ENCODE measurements at places on chromosomes 2 and 18. TPM values are rescaled to one million over a fixed set of nuclear protein-coding genes. Genes with fewer than 3 reads are reported as not detected.

DNA sequence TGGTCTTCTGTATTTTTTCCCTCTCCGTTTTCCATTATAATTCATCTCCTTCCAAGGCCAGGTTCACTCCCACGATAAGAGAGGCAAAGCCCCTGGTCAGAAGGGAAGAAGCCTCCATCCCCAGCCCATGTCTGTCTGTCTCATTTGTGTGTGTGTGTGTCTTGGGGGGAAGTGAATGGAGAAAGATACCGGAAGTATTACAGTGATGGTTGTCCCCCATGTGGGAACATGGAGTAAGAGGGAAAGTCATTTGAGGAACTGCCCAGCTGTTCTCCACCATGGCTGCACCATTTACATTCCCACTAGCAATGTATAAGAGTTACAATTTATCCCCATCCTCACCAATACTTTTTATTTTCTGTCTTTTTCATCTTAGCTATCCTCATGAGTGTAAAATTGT, 113.6 kb upstream of the ATP8B1 start:
- H3K4me3 ChIP-seq, result no peak overlapping the region
- peaks cover 7% of the 10 kb centered on the region for H3K4me1 ChIP-seq
- no peaks in the 10 kb centered on the region for H3K27me3 ChIP-seq
- no peak for DNase-seq
- H3K27ac ChIP-seq, result no peak overlapping the region

DNA sequence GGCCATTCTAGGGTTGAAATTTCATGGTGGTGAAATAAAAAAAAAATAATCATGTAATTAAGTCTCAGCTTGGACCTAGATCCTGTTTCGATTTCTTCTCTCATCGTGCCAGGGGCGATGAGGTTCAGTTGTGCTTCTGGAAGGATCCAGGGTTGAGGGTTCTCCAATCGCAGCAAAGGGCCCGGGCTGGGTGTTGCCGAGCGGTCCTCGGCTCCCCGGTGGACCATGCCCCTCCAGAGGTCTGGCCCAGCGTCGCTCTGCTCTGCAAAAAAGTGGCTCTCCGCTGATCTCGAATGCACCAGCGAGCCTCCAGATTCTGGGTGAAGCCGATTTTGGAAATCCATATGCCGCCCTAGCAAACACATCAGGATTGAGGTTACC, 39.0 kb downstream of the EN1 start:
- peaks cover 25% of the 10 kb centered on the region for H3K4me1 ChIP-seq
- no peaks in the 10 kb centered on the region for H3K36me3 ChIP-seq
- no peak overlapping the region for H3K27ac ChIP-seq
- H3K4me3 ChIP-seq, result peak overlapping the region; percentile 21
- peaks cover 4% of the 10 kb centered on the region for H3K27me3 ChIP-seq
- DNase-seq, result peak; percentile 55

GRCh38 chr2:139281124-139281523, 500.9 kb upstream of the NXPH2 start:
- no peaks in the 10 kb centered on the region for H3K36me3 ChIP-seq
- no peak for DNase-seq
- no peak overlapping the region for H3K27ac ChIP-seq
- no peaks in the 10 kb centered on the region for H3K4me1 ChIP-seq

GRCh38 chr2:133025004-133025403, 355.0 kb upstream of the LYPD1 start:
- no peaks in the 10 kb centered on the region for H3K27me3 ChIP-seq
- H3K27ac ChIP-seq, result no peak overlapping the region
- H3K36me3 ChIP-seq, result no peaks in the 10 kb centered on the region

- H3K27ac ChIP-seq, result no peak overlapping the region
- DNase-seq, result no peak
- H3K4me3 ChIP-seq, result no peak overlapping the region
- H3K4me1 ChIP-seq, result peaks cover 4% of the 10 kb centered on the region
- no peaks in the 10 kb centered on the region for H3K36me3 ChIP-seq
- H3K27me3 ChIP-seq, result no peaks in the 10 kb centered on the region
These were observed 56.2 kb downstream of the ALPK2 start for GRCh38 chr18:58572680-58573079.

GRCh38 chr2:74833418-74834233, at the start of gene HK2:
Gene HK2, plus strand, starts transcription at chr2:74834127. Its CDS starts 454 bp downstream, at chr2:74834581.
- peak; percentile 76 for DNase-seq
- peak within 1 kb of the TSS; percentile 64 for H3K4me3 ChIP-seq
- H3K27ac ChIP-seq, result peak within 1 kb of the TSS; percentile 72
- peaks cover 28% of the 10 kb centered on the region for H3K4me1 ChIP-seq
- H3K27me3 ChIP-seq, result peaks cover 17% of the 10 kb centered on the region

DNA sequence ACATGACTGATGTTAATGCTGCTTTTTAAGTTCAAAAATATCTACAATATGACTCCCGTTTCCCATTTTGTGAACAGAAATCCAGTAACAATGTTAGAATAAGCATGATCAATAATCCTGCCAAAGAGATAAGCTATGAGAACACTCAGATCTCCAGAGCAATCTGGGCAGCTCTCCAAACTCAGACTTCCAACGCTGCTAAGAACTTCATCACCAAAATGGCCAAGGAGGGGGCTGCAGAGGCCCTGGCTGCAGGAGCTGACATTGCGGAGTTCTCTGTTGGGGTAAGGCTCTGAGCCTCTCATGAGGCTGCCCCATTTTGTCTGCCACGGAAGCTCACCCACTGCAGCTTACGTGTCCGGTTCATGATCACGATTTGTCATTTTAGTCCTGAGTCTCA, 68.4 kb downstream of the UGGT1 start:
- H3K4me3 ChIP-seq, result no peak overlapping the region
- H3K27me3 ChIP-seq, result no peaks in the 10 kb centered on the region
- no peak for DNase-seq
- H3K27ac ChIP-seq, result no peak overlapping the region
- no peaks in the 10 kb centered on the region for H3K4me1 ChIP-seq
- H3K36me3 ChIP-seq, result peaks cover 8% of the 10 kb centered on the region

GRCh38 chr2:67145851-67146250, 251.3 kb upstream of the ETAA1 start:
- H3K27ac ChIP-seq, result no peak overlapping the region
- DNase-seq, result no peak
- no peaks in the 10 kb centered on the region for H3K36me3 ChIP-seq

DNA sequence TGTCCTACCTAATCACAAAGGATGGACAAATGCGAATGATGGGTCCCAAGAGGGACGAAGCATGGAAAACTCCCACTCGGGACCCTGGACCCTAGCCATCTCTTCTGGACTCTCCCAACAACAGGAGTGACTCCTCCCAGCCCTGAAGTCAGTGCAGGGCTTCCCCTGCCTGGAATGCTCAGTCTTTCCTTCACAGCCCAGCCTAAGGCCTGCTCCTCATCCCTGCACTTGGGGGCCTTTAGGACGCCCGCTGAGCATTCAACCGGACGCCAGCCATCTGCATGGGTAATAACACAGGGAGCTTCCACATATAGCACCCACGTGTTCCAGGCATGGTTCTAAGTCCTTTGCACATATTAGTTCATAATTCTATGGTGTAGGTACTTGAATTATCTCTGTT, 237.5 kb downstream of the KLHL29 start:
- peaks cover 75% of the 10 kb centered on the region for H3K4me1 ChIP-seq
- no peaks in the 10 kb centered on the region for H3K27me3 ChIP-seq
- no peak overlapping the region for H3K4me3 ChIP-seq
- DNase-seq, result no peak

DNA sequence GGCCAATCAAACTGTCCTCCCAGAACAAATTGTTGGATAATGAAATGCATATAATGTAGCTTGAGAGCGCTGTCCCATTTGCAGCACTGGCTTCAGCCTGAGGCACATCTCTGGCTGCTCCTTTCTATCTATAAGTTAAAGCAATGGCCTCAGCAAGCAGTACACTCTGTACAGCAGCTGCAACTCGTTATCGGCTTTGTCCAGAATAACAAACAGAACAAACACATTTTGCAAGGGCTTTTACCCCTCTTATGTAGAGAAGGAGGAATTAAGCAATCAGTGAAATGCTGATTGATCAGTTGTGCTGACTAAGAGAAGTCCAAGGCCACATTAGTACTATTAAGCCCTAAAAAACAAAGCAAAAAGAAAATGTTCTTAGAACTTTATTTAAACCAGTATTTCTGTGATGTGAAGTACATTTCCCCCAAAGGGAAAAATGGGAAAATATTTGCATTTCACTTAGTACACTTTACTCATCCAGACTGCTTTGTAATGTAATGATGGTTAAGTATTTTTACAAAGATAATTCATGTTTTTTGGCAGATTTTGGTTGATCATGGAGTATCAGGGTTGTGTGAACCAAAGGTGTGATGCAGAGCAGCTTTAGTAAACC, 15.0 kb upstream of the CPS1 start:
- H3K36me3 ChIP-seq, result no peaks in the 10 kb centered on the region
- no peak for DNase-seq
- no peak overlapping the region for H3K4me3 ChIP-seq
- no peaks in the 10 kb centered on the region for H3K4me1 ChIP-seq

GRCh38 chr2:223513771-223514455, 88.2 kb downstream of the SCG2 start:
- H3K4me1 ChIP-seq, result no peaks in the 10 kb centered on the region
- no peaks in the 10 kb centered on the region for H3K36me3 ChIP-seq
- no peaks in the 10 kb centered on the region for H3K27me3 ChIP-seq
- H3K4me3 ChIP-seq, result no peak overlapping the region
- DNase-seq, result no peak
- H3K27ac ChIP-seq, result no peak overlapping the region

DNA sequence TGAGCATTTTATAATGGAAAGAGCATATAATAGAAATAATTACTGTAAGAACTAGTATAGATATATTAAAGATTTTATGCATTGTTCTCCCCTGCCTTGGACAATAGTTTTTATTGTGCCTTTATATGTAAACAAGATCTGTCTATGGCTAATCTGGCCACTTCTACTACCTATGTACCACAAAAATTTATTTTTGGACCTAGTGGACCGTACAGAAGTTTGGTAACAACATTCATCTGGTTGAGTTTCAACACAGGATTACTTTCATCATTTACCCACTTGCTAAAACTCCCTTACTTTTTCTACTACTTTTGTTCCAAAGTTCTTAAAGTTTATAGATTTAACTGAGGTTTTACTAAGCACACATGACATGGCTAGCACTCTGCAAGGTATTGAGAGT, 13.2 kb upstream of the MYOM1 start:
- no peak overlapping the region for H3K4me3 ChIP-seq
- no peaks in the 10 kb centered on the region for H3K4me1 ChIP-seq
- H3K27ac ChIP-seq, result no peak overlapping the region
- H3K27me3 ChIP-seq, result no peaks in the 10 kb centered on the region
- H3K36me3 ChIP-seq, result no peaks in the 10 kb centered on the region

- H3K4me3 ChIP-seq, result no peak overlapping the region
- no peaks in the 10 kb centered on the region for H3K4me1 ChIP-seq
- no peaks in the 10 kb centered on the region for H3K36me3 ChIP-seq
These were observed 12.4 kb downstream of the IL1F10 start for GRCh38 chr2:113080134-113080533.

GRCh38 chr2:160377204-160377995, 116.2 kb downstream of the RBMS1 start:
- no peak overlapping the region for H3K4me3 ChIP-seq
- no peaks in the 10 kb centered on the region for H3K36me3 ChIP-seq
- DNase-seq, result no peak
- peaks cover 5% of the 10 kb centered on the region for H3K4me1 ChIP-seq

- H3K27me3 ChIP-seq, result no peaks in the 10 kb centered on the region
- peak overlapping the region; percentile 79 for H3K27ac ChIP-seq
- H3K4me1 ChIP-seq, result peaks cover 20% of the 10 kb centered on the region
- H3K36me3 ChIP-seq, result peaks cover 4% of the 10 kb centered on the region
- no peak for DNase-seq
These were observed 146.8 kb upstream of the PGAP1 start for GRCh38 chr2:197073270-197073669.

DNA sequence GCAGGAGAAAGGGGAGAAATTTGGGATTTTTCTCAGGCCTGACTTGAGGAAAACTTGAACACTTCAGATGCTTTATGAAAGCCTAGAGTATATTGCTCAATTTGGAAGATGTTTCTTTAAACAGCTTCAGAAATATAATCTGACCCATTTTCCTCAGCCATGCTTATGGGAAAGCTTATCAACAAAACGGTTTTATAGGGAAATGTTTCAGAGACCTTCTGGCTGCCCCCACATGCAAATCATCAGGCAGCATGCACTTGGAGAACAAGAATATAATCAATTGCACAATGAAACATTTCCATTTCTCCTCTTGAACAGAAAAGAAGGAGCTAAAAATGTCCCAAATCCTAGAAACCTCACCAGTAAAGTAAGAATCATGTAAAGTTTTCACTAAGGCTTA, 411.2 kb upstream of the ETAA1 start:
- H3K27ac ChIP-seq, result no peak overlapping the region
- H3K4me3 ChIP-seq, result no peak overlapping the region
- no peak for DNase-seq
- H3K27me3 ChIP-seq, result no peaks in the 10 kb centered on the region
- no peaks in the 10 kb centered on the region for H3K36me3 ChIP-seq

DNA sequence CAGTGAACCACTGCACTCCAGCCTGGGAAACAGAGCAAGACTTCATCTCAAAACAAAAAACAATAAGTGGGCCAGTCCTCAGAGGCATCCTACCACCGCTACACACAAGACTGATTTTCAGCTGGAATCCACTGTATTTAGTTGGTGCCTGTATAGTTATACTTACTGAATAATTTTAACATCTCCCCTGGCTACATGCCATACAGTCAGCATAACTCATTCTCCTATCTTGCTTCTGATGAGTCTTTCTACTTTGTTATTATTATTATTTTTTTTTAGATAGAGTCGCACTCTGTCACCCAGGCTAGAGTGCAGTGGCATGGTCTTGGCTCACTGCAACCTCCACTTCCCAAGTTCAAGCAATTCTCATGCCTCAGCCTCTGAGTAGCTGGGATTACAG, 19.9 kb upstream of the CAB39 start:
- no peaks in the 10 kb centered on the region for H3K27me3 ChIP-seq
- H3K4me1 ChIP-seq, result no peaks in the 10 kb centered on the region
- no peak overlapping the region for H3K4me3 ChIP-seq
- DNase-seq, result no peak
- H3K27ac ChIP-seq, result no peak overlapping the region

DNA sequence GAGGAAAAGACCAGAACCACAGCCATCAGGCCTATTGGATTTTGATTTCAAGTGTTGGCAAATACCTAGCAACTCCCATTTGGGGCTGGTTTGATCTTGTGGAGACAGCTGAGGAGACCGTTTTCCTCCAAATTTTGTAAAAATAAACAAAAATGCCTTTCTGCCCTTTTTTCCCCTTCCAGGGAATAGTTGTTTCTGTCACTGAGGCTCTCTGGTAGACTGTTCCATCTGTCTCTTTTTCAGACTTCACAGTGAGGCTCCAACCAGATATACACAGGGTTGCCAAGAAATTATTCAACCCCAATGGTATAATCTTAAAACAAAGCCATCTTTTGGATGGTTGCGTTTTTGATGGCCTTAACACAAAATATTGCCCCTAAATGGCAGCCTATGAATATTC, 115.7 kb downstream of the ACOXL start:
- no peaks in the 10 kb centered on the region for H3K36me3 ChIP-seq
- DNase-seq, result peak; percentile 37
- peaks cover 3% of the 10 kb centered on the region for H3K4me1 ChIP-seq
- no peak overlapping the region for H3K4me3 ChIP-seq
- H3K27me3 ChIP-seq, result no peaks in the 10 kb centered on the region
- H3K27ac ChIP-seq, result no peak overlapping the region

- no peaks in the 10 kb centered on the region for H3K27me3 ChIP-seq
- DNase-seq, result peak; percentile 1
- H3K4me1 ChIP-seq, result no peaks in the 10 kb centered on the region
- H3K36me3 ChIP-seq, result no peaks in the 10 kb centered on the region
- no peak overlapping the region for H3K27ac ChIP-seq
- no peak overlapping the region for H3K4me3 ChIP-seq
These were observed 52.2 kb upstream of the ERMN start for GRCh38 chr2:157377861-157378260.

SLC35F6 gene
- total RNA-seq, result 21.1 TPM

ATG16L1 gene
- total RNA-seq, result 34.0 TPM

PCARE gene
- total RNA-seq, result not detected

PMAIP1 gene
- 1.3 TPM for total RNA-seq

MYO5B gene
- total RNA-seq, result 8.0 TPM

OTOS gene
- total RNA-seq, result 0.55 TPM

FTCDNL1 gene
- 4.2 TPM for total RNA-seq

GALNT3 gene
- total RNA-seq, result 6.7 TPM

SLC14A1 gene
- 19.4 TPM for total RNA-seq

TTC21B gene
- total RNA-seq, result 32.7 TPM

Data from spinal cord (tissue), 10 donors.